NAMALWA (cell line): ENCODE measurements at places on chromosomes 12 and 14.

GRCh38 chr14:99192028-99192621, 79.9 kb downstream of the BCL11B start:
- DNase-seq, result no peak

DNA sequence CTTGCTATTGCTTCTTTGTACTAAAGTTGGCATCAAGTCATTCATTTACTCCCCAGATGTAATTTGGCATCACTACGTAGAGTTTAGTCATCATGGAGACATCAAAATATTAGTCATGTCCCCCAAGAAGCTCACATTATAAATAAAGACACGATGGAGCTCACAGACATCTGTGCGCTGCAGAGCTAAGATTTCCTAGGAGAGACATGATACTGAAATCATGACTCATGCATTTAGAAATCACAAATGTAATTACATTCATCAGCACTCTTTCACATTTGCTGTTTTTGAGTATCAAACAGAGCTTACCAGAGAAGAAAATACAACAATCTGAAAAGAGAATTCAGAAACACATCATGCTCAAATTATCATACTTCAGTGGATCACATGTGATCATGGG, 169.8 kb downstream of the LRIG3 start:
- DNase-seq, result no peak

- peak; percentile 82 for DNase-seq
Measured at GRCh38 chr12:24361877-24362580, 412.6 kb upstream of the SOX5 start.

GRCh38 chr12:104490850-104491249, 34.1 kb downstream of the CHST11 start:
- DNase-seq, result no peak

- no peak for DNase-seq
Measured at GRCh38 chr12:127271776-127272175, 995.2 kb upstream of the TMEM132C start.

- DNase-seq, result no peak
Measured at GRCh38 chr14:56979936-56980335, 169.7 kb upstream of the OTX2 start.
